Smooth muscle cell of the pulmonary artery (primary cell): ENCODE measurements at places on chromosomes 7 and 10. TPM values are rescaled to one million over a fixed set of nuclear protein-coding genes. Genes with fewer than 3 reads are reported as not detected.

CADPS2 gene
- total RNA-seq, result 14.4 and 18.3 TPM in 2 replicates

DCLRE1A gene
- 6.1 and 6.5 TPM in 2 replicates for total RNA-seq

WIPF3 gene
- 0.07 TPM in 2 replicates for total RNA-seq

GIGYF1 gene
- 12.6 and 18.8 TPM in 2 replicates for total RNA-seq

PNLIP gene
- total RNA-seq, result not detected in 2 replicates
